HAP-1 (cell line): ENCODE measurements at places on chromosomes 1 and 21.

- DNase-seq, result no peak
These were observed 22.1 kb downstream of the AHDC1 start for GRCh38 chr1:27581823-27582243.

GRCh38 chr1:210412240-210412639 lies 83.5 kb downstream of the HHAT start:
- DNase-seq, result no peak

- no peak for DNase-seq
These were observed 42.8 kb downstream of the C8A start for GRCh38 chr1:56897150-56898004.

DNA sequence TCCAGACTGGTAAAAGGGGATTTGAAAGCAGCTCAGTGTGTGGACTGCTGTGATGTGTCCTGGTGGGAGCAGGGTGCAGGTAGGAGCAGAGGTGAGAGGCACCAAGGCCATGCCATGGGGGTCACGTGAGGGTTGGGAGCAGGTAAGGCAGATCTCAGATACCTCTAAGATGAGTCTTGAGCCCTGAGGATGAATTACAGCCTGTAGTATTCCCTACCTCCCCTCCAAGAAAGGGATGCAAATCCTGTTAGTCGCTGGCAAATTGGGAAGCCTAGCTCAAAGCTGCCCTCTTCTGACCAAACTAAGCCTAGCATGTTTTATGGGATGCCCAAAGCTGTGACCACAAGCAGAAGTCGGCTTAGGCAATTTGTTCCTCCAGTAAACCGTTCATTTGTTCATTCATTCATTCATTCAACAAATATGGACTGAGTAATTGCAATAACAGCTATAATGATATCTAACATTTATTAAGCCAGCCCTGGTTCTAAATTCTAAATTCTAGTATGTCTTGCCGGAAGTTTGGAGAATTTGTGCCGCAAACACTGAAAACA lies 3.9 kb upstream of the NUAK2 start:
- DNase-seq, result peak; percentile 68

DNA sequence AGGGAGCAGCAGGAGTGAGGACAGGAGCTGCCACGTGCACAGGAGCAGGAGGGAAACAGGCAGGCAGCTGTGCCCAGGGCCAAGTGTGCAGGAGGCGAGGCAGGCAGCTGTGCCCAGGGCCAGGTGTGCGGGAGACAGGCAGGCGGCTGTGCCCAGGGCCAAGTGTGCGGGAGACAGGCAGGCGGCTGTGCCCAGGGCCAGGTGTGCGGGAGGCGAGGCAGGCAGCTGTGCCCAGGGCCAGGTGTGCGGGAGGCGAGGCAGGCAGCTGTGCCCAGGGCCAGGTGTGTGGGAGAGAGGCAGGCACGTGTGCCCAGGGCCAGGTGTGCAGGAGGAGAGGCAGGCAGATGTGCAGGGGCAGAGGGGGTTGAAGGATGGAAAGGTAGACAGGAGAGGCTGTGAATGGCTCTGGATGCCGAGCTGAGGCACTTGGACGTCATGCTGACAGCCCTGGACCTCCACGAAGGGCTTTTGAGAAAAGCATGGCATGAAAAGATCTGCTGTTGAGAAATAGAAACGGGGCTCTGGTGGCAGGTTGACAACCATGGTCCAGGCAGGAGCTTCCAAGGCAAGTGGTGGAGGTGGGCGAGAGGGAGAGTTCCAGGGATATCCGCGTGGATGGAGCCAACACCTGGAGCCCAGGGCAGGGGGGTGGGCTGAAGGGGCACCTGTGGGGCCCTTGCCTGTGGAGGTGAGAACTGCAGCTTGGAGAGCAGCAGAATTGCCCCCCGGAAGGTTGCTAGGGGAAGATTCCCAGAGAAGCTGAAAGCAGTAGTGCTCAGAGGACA lies 19.1 kb upstream of the NPHP4 start:
- DNase-seq, result no peak

DNA sequence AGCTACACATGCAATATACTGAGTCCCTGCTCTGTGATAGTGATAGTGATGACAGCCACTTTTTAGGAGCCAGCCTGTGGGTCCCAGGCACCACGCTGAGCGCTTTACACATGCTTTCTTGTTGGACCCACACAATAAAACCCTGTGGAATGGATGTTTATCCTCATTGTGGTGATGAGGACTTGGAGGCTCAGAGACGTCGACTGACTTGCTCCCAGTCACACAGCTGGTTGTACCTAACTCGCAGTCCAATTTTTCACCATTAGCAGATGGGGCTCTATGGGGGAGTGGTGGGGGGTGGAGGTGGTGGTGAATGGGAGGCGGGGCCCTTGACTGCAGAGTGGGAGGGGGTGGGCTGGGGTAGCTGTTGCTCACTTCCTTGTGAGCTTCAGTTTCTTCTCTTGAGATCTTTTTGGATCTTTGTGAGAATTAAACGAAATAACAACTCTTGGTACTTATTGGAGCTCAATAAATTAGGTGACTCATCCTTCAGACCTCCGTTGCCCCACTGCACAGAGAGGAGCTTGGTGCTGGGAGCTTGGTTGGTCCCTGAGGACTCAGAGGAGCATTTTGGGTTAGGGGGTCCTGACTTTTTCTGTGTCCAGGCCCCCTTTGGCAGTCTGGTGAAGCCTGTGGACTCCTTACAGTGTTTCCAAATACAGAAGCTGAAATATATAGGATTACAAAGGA lies 61.8 kb upstream of the CD1D start:
- DNase-seq, result no peak
